Common myeloid progenitor, CD34-positive (primary cell): ENCODE measurements at places on chromosomes 1 and 21.

- DNase-seq, result no peak
Measured at GRCh38 chr1:164664127-164664526, 105.1 kb downstream of the PBX1 start.

GRCh38 chr1:214551436-214552173 is at the start of gene PTPN14:
Gene PTPN14 (minus strand): TSS chr1:214551602. CDS start chr1:214464803, 86,799 bp downstream.
- peak; percentile 34 for DNase-seq

- DNase-seq, result no peak
Measured at GRCh38 chr1:34755961-34756360, 1.1 kb downstream of the GJB5 start.

DNA sequence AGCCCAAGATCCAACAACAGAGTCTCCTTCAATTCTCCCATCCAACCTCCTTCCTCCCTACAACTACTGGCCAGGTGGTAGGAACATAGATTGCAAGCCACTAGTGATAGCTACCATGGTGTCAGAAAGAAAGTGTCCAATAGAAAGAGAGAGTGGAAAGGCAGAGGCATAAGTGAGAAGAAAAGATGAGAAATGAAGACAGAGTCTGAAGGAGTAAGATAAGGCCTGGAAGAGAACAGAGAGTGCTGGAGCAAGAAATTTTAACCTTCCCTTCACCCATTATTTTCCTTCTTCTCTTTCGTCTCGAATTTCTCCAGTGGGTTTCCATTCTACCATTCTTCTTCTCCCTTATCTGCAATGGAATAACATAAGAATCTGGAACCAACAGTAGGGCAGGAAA is 57.9 kb downstream of the CDC42BPA start:
- DNase-seq, result no peak

DNA sequence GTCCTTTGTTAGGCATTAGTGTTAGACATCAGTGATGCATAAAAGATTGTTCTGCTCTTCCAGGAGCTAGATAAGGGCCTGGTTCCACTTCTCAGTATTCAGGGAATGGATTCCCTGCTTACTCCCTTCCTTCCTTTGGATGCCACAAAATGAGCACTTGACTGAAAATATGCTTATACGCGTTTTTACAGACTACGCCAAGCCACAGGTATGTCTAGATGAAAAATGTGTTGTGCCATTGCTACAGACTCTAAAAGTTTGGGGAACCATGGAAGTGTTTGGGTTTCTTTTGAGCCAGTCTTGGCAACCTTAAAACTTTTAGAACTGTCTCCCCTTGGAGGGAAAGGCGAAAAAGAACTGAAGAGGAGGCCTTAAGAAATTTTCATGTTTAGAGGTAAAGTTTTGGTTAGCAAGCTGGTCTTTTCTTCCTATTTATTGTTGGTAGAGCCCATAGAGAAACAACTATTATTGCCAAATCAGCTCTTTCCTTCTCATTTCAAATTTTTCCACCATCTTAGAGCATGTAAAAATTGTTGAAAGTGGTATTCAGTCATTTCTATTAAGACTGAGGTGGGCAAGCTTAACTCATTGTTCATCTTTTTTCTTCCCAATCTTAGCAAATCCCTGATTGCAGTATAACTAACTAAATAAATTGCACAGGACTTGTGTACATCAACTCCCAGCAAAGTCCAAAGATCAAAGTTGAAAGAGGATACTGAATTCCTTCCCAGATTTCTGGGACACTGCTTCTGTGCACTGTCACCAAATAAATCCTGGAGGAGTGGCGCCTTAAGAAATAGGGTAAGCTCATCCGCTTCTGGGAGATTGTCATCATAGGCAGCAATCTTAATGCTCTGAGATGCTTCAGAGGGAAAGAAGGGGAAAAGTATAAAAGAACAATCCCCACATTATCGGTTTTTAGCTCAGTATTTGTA is 18.9 kb downstream of the FGGY start:
- no peak for DNase-seq

DNA sequence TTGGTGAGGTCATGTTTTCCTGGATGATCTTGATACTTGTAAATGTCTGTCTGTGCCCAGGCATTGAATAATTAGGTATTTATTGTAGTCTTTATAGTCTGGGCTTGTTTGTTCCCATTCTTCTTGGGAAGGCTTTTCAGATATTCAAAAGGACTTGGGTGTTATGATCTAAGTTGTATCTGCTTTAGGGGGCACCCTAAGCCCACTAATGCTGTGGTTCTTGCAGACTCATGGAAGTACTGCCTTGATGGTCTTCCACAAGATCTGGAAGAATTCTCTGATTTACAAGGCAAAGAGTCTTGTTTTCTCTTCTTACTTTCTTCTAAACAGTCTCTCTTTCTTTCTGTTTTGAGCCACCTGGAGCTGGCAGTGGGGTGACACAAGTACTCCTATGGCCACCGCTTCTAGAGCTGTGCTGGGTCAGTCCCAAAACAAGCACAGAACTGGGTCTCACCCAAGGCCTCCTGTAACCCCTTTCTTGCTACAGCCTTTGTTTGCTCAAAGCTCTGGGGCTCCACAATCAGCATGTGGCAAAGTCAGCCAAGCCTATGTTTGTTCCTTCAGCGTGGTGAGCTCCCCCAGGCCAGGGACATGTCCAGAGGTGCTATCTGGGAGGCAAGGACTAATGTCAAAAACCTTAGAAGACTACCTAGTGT is 12.6 kb downstream of the VN1R5 start:
- no peak for DNase-seq

GRCh38 chr21:44440241-44441040 is 14.9 kb upstream of the LRRC3 start:
- DNase-seq, result no peak
